ENCODE measurements at places on chromosomes 1 and 21. TPM values are rescaled to one million over a fixed set of nuclear protein-coding genes. Genes with fewer than 3 reads are reported as not detected.
A peak's percentile ranks its signal among the peaks of the same experiment; 100 is the strongest.

- H3K4me1 ChIP-seq = no peaks in the 10 kb centered on the region
- H3K36me3 ChIP-seq = no peaks in the 10 kb centered on the region
- H3K4me3 ChIP-seq = no peak overlapping the region
- H3K27ac ChIP-seq = no peak overlapping the region
- no peak for DNase-seq
These were observed 658.6 kb upstream of the CAMK1G start for GRCh38 chr1:208924928-208925327.

GRCh38 chr1:33927721-33928120 is 63.8 kb downstream of the HMGB4 start:
- no peak overlapping the region for H3K27ac ChIP-seq
- no peak for DNase-seq
- no peaks in the 10 kb centered on the region for H3K36me3 ChIP-seq

DNA sequence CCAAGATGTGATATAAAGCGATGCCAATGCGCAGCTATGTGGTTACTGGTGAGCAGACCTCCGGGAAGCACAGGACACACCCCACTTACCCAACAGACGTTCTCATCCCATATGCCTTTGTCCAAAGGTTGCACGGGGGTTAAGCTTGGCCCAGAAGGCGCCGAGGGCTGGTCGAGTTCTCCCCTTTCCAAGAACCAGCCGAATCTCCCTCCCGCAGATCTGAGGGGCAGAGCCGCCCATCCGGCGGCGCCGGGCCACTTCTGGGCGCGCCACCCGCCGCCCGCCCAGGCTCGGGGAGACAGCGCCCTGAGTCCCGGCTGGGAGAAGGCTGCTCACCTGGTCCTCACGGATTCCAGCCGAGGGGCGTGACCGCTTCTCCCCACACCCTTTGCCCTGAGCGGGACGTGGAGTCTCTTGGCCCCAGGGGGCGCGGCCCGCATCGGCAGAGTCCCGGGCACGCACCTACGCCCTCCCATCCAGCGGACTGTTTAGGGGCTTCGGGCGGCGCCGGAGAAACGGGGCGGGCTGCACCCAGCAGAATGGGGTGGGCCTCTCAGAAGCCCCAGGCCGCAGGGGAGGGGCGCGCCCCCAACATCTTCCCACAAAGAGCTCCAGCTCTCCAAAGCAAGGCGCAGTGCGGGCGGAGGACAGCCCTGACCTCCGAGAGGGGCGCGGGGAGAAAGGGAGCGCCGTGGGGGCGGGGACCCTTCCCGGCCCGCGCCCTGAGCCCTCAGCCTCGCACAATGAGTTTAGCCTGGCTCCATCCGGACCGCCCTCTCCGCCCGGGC is 615 bp downstream of the GPR161 start:
- H3K27ac ChIP-seq = peak overlapping the region; percentile 79
- no peaks in the 10 kb centered on the region for H3K36me3 ChIP-seq
- H3K4me3 ChIP-seq = peak overlapping the region; percentile 74
- H3K27me3 ChIP-seq = no peaks in the 10 kb centered on the region
- H3K4me1 ChIP-seq = peaks cover 2% of the 10 kb centered on the region

- H3K4me1 ChIP-seq = no peaks in the 10 kb centered on the region
- no peaks in the 10 kb centered on the region for H3K36me3 ChIP-seq
- H3K4me3 ChIP-seq = no peak overlapping the region
- H3K27ac ChIP-seq = no peak overlapping the region
- H3K27me3 ChIP-seq = no peaks in the 10 kb centered on the region
These were observed 25.6 kb upstream of the RGS13 start for GRCh38 chr1:192610112-192610889.

DNA sequence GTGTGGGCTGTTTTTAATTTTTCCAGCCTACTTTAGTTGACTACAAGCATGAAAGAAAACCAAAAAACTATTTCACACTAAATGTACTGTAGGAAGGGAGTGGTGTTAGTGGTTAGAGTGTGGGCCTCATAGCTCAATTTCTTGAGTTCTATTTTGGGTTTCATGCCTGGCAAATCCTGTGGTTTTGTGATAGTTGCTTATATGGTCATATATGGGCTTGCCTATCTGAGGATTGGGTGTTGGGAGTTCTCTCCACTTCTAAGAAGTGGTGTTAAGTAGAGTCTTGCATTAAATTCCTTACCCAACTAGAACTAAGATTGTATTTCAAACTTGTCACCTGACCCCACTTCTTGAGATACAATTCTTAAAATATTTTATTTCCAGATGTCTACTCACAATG is 37.8 kb upstream of the COL11A1 start:
- no peaks in the 10 kb centered on the region for H3K27me3 ChIP-seq
- H3K27ac ChIP-seq = no peak overlapping the region
- no peaks in the 10 kb centered on the region for H3K4me1 ChIP-seq
- no peaks in the 10 kb centered on the region for H3K36me3 ChIP-seq
- DNase-seq = no peak

DNA sequence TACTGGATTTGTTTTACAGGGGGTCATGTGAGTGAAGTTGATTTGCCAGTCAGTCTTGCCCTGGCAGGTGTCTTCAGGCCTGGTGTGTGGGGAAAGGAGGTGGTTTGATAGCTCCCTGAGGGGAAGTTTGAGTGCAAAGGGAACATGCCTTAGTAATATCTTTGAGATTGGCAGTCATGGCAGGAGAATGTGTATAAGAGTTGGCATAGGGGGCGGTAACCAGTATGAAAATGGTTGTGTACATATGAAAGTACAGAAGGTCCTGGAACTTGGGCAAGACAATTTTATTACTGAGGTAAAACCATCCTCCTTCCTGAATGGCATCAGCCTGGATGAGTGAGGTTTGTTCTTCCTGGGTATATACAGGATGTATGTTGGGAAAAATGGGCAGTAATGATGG is 37.6 kb upstream of the PLA2G5 start:
- H3K27ac ChIP-seq = no peak overlapping the region
- no peaks in the 10 kb centered on the region for H3K27me3 ChIP-seq
- DNase-seq = no peak
- no peaks in the 10 kb centered on the region for H3K36me3 ChIP-seq

DNA sequence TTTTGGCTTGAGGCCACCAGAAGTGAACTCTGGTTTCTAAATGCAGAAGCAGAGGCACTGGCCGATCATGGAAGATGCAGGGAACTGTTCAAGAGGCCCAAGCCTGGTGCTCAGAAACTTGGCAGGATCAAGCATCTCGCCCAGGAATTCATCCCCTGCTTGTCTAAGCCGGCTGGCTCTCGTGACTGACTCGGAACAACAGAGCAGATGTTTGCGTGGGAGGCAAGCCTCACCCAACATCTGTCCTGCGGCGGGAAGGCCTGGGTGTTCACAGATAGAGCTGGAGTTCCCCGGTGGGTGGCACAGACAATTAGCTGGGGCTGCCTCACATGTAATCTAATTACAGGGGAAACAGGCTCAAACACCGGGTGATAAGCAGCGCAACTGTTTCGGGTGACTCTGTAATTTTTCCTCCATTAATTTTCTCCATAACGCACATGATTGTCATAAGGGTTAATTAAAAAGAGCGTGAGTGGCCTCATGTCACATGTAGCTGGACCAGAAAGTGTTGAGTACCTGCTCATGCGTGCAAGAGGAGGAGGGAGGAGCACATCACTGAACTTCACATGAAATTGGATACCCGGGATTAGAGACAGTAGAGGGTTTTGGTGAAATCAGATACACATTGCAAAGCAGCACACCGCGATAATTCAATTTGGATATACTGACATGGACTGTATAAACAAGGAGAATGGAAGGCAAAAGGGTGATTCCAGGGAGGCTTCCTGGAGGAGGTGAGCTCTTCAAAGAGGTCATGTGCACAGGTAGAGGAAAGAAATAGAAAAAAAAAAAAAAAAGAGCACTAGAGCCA is 180.0 kb downstream of the ETS2 start:
- H3K36me3 ChIP-seq = no peaks in the 10 kb centered on the region
- H3K4me3 ChIP-seq = no peak overlapping the region
- no peaks in the 10 kb centered on the region for H3K27me3 ChIP-seq

DNA sequence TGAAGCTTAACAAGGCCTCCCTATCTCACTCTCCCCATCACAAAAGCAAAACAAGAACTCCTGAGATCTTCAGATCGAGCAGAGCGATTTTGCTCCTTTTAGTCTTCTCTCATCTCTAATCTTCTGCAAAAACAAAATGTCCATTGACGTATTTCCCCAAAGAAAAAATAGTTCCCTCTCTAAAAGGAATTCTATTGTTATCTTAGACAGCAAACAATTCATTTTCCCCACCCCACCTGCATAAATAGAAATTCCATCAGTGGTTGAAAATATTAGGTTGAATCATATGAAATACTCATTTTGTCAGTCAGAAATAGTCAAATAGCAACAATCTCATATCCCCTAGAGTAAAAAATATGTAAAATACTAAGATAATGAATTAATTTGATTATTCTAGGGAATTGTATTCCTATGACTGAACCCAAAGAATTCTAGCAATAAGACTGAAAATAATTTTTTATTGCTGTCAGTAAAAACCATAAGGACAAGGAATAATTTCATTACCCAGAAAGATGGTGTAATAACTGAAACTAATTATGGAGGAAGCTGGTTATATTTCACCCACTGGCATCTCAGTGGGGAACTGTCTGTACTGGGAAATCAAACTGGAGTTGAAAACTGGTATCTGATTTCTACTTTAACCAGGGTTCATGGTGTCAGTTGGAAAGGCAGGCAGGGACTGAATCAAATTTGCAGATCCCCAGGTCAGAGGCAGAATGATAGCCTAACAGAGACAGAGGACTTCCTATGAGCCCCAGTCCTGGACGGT is 51.3 kb downstream of the RHOU start:
- H3K4me1 ChIP-seq = no peaks in the 10 kb centered on the region
- DNase-seq = no peak
- no peak overlapping the region for H3K27ac ChIP-seq

- H3K27ac ChIP-seq = no peak overlapping the region
- DNase-seq = no peak
- no peaks in the 10 kb centered on the region for H3K27me3 ChIP-seq
- no peaks in the 10 kb centered on the region for H3K36me3 ChIP-seq
- no peak overlapping the region for H3K4me3 ChIP-seq
These were observed 6.3 kb downstream of the TMEM200B start for GRCh38 chr1:29117381-29117780.

- H3K4me1 ChIP-seq = no peaks in the 10 kb centered on the region
- H3K27ac ChIP-seq = no peak overlapping the region
- no peak for DNase-seq
- no peak overlapping the region for H3K4me3 ChIP-seq
These were observed 832.3 kb downstream of the LTN1 start for GRCh38 chr21:28160378-28160777.

DNA sequence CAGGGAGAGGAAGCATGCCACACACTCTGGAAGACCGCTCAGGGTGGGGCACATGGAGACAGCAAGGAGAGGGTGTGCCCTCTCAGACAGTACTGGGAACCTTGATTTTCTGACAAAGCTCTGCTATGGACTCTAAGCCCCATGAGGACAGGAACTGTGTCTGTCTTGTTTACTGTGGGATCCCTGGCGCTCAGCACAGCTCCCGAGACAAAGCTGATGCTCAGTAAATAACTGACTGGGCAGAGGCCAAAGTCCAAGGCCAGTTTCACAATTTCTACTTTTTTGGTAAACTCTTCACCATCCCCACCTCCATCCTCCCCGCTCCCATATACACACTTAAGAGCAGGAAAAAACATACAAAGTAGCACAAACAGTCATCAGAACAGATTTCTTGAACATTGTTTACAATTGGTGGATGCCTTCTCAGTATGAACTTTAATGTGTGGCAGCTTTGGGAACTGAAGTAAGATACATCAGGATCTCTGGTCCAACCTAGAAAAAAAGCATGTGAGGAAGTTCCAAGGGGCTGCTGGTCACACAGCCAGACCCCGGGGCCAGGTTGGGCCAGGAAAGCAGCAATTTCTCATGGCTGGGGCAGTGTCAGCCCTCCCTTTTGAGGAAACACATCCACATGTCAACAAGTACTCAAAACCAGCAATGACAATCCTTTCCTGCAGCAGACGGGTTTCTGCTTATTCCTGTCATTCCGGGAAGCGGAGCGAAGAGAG is 5.6 kb upstream of the AHCYL1 start:
- no peaks in the 10 kb centered on the region for H3K36me3 ChIP-seq
- no peak overlapping the region for H3K4me3 ChIP-seq
- no peak for DNase-seq
- H3K27ac ChIP-seq = no peak overlapping the region
- no peaks in the 10 kb centered on the region for H3K4me1 ChIP-seq

DNA sequence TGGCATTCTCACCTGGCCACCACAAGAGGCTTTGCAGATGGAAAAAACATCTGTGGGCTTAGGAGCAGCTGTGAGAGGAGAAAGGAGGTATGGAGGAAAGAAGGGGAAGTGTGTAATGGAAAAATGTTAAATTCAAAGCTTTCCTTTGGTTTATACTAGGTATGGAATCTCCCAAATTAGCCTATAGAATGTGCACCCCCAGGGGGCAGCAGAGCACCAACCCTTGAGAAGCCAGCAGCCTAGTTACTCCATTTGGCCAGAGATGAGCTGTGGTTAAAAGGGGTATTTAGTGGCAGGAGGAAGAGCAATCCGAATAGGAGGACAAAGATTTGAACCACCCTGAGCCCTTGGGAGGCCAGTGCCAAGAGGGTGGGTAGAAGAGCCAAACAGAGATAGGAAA is 97.5 kb upstream of the CTTNBP2NL start:
- H3K4me1 ChIP-seq = no peaks in the 10 kb centered on the region
- no peaks in the 10 kb centered on the region for H3K27me3 ChIP-seq
- H3K36me3 ChIP-seq = no peaks in the 10 kb centered on the region
- DNase-seq = no peak
- H3K27ac ChIP-seq = no peak overlapping the region

DNA sequence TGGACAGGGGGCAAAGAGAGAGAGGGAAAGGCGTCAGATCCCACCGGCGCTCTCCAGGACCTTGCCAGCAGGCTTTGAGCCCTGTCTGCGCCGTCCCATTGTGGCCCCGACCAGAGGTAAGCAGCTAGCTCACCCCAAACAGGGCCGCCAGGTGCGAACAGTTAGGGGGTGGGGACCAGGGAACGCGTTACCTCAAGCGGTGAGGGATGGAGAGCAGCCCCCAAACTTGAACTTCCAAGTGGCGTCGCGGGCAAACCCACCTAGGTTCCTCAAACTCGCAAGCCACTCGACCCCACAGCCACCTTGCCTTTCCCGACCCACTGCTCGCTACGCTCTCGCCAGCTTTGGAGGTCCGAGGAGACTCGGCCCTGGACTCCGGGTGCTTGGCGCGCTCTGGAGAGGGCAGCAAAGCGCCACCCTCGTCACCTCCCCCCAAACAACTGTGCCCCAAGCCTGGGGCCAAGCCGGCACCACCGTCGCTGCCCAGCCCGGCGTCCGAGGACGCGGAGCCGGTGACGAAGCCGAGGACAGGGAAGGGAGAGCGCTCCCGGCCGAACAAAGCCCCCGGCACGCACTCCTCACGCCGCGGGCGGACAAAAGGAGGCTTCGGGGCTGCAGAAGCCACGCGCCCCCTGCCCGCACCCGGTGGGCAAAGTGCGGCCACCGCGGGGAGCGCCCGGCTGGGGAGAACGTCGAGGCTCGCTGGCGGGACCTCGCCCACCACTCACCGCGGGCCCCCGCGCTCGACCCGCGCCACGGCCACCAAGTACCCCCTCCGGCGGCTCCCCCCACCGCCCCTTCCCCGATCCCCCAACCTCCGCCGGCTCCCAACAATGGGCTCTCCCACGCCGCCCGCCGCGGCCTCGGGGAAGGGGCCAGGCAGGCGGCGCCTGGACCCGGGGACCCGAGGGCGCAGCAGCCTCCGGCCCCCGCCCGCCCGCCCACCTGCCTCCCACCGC is 976 bp downstream of the SSBP3 start:
- H3K27ac ChIP-seq = peak overlapping the region; percentile 77
- DNase-seq = no peak
- H3K27me3 ChIP-seq = no peaks in the 10 kb centered on the region
- H3K4me3 ChIP-seq = peak overlapping the region; percentile 91

The CD1D gene
- not detected for total RNA-seq

The HES3 gene
- not detected for total RNA-seq

The CLCN6 gene
- total RNA-seq = 18.6 TPM

The FLVCR1 gene
- total RNA-seq = 5.7 TPM

The ATP6V1G3 gene
- not detected for total RNA-seq

The LIN28A gene
- total RNA-seq = not detected

The LRRC39 gene
- total RNA-seq = not detected

The PLEKHN1 gene
- total RNA-seq = not detected
